ENCODE measurements at places on chromosomes 16 and 17.
A peak's percentile ranks its signal among the peaks of the same experiment; 100 is the strongest.

DNA sequence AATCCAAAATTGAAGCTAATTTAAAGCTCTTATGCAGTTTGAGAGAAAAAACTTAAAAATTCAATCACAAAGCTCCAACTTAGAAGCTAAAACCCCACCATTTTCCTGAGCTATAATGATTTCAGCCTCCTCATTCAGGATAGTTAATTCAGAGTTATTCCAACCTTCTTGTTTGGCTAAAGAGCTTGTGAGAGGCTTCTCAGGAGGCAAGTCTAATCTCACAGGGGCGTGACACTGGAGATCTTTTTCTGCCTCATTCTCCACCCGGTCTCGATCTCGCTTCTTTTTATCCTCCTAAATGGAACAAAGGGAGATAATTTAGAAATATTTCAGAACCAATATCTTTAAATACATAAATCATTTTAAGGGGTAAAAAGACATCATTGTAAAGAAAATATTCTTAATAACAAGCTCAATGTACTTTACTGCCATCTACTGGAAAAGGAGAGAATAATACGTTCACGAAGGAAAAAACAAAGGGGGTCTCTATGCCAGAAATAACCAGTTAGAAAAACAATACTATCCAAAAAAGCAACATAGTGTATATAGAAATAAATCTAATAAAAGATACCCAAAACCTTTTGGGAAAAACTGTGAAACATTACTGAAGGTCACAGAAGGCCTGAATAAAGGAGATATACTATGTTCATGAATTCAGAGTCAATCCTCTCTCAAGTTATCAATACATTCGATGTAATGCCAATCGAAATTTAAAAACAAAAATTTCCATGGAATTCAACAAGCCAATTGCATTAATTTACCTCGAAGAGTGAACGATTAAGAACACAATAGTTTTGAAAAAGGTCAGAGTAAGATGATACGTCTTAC lies 13.9 kb downstream of the BRD7 start:
- no peak for DNase-seq

DNA sequence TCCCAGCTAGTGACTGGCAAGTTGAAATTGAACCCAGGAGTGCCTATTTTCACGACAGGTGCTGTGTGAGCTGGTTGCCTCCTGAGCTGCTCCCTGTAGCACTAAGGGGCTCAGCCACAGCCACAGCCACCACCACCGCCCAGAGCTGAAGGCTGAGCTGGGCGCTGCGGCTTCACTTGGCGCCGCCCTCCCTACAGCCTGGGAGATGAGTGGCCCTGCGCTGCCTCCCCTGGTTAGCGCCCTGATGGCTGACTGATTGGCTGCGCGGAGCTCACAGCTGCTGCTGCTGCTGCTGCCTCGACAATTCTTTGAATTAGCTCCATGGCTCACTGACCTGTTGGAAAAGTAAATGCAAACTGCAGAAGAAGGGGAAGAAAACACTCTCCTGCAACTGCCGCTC lies 91.8 kb upstream of the TMEM132E start:
- no peak for DNase-seq

DNA sequence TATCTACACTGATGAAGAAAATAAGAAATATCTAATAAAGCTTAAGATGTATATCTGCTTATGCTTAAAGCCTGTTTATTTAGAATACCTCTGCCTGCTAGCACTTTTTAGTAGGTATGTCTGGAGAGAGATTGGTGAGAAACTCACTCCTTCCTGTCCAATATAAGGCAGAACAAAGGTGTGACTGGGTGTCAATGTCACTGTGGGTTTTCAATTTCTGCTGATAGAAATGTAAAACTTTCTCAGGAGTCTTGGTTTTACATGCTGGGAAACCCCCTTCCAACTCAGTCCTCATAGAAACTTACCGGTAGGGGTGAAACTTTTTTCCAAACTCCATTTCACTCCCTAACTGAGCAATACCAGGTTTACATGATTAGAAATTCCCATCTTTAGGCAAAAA lies 17.8 kb upstream of the MPHOSPH6 start:
- DNase-seq: no peak

GRCh38 chr17:28612531-28612930 lies 1.5 kb downstream of the RSKR start:
- DNase-seq: no peak

DNA sequence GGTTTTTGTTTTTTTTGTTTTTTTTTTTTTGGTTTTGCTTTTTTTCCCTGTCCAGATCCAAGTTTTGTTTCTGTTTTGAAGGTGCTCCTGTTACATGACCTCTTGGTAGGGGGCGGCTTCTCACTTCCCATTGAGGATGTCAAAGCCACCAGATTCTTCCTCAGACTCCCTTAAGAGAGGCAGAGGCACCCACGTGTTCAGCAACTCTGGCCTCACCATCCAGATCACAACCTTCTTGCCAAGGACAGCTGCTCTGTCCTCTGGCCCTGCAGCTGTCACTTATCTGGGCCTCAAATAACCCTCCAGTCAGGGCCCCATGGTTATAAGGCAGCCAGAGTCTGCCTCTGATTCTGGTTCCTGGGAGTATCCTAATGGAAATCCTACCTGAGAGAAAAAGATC lies 208.5 kb downstream of the STX8 start:
- no peak for DNase-seq

GRCh38 chr17:68514831-68515635 lies 2.8 kb downstream of the PRKAR1A start:
- DNase-seq: no peak

DNA sequence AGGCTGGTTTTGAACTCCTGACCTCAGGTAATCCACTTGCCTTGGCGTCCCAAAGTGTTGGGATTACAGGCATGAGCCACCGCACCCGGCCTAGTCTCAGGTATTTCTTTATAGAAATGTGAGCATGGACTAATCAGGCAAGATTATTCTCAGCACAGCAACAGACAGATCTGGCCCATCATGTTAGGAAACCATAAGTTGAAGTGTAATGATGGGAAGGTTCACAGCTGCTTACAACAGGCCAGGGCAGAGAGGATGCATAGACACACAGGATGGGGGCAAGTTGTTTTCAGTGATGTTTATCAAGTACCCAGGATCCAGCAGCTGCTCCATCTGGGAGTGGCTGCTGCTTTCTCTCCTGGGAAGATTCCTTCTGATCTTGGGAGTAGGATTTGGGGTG lies 16.6 kb upstream of the NOS2 start:
- DNase-seq: no peak

- no peak for DNase-seq
Observed at GRCh38 chr17:41594363-41594915, 7.7 kb upstream of the KRT14 start.

- peak; percentile 37 for DNase-seq
Observed at GRCh38 chr16:85002608-85003007, 8.7 kb downstream of the ZDHHC7 start.

DNA sequence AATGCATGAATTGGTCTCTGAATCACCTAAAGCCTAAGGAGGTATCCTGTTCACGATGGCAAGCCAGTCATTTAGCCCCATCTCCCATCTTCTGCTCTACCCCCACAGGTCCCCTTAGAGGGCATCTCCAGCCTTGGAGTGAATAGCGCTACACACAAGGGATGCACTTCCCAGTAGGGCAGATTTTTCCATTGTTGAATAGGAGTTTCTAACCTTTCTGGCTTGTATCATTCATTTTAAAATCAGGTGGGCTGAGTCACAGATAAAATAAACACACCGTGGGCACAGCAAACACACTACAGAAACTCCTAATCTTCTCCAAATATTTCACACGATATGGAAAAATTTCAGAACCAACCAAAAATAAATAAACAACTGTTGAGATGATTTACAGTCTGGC lies 201.2 kb upstream of the NOG start:
- no peak for DNase-seq

- no peak for DNase-seq
Observed at GRCh38 chr16:80680839-80681238, 123.6 kb downstream of the CDYL2 start.

DNA sequence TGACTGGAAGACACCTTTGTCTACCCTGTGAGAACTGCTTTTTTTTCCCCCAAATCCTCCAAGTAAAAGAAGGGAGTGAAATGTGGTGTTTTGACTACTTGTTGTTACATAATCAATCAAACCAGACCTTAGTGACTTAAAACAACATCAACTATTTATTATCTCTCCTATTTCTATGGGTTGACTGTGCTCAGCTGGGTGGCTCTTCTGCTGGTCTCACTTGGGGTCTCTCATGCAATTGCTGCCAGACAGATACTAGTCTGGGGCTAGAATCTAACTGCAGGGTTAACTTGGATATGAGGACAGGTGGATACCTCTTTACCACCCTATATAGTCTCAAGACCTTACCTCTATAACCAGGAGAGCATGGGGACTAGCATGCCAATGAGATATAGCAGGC lies 141.3 kb downstream of the SALL1 start:
- no peak for DNase-seq

DNA sequence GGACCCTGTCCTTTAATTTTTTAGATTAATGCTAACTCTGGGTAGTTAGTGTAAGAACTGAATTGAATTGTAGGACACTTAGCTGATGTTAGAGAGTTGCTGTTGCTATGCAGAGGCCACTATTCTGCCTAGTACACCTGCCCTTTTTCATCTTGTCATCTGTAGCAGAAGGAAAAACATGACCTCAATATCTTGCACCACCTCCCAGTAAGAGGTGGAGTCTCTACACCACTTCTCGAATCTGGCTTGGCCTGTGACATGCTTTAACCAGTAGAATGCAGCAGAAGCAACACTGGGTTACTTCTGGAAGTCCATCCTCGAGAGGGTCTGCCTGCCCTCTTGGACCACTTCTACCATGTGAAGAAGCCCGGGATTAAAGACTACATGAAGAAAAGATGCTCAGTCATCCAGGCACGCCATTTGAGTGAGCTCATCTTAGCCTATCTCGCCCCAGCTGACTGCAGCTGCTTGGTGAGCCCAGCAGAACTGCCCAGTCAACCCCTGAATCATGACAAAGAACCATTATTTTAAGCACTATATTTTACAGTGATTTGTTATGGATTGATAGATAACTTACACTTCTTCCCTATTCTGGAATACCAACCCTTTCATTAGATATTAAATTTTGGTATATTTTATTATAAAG lies 153.5 kb downstream of the MYO1D start:
- no peak for DNase-seq

DNA sequence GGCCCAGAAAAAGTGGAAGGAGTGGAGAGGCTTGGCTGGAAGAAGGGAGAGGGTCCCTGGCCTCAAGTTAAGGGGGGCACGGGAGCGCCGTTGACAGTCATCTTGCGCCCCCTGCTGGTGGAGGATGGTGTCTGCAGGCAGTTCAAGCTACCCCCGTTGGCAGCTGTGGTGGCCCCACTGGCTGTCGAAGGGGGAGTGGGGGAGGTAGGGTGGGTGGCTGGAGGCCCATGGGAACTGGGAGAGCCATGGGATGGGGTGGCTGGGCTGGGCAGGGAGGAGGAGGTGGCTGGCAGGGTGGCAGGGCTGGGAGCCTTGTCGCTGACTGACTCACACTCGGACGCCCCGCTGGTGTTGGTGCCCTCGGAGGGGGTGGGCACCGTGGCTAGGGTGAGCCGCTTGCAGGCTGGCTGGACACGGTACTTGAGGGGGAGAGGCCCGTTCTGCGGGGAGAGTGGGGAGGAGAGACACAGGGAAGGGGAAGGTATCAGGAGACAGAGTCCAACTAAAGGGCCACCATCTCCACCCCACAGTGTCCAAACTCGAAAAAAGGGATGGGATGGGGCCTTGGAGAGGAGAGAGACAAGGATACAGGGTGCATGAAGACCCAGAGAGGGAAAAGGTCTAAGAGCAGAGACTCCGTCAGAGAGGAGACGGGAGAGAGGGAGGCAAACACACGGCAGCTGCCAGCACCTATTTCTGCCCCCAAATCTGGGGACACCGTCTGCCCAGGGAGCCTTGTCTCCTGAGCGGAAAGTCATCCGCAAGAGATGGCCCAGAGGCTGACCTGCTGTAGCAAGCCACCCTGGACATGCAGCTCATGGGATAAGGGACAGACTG lies 5.2 kb downstream of the CISD3 start:
- DNase-seq: no peak

- no peak for DNase-seq
Observed at GRCh38 chr16:51120730-51121347, 30.2 kb downstream of the SALL1 start.

DNA sequence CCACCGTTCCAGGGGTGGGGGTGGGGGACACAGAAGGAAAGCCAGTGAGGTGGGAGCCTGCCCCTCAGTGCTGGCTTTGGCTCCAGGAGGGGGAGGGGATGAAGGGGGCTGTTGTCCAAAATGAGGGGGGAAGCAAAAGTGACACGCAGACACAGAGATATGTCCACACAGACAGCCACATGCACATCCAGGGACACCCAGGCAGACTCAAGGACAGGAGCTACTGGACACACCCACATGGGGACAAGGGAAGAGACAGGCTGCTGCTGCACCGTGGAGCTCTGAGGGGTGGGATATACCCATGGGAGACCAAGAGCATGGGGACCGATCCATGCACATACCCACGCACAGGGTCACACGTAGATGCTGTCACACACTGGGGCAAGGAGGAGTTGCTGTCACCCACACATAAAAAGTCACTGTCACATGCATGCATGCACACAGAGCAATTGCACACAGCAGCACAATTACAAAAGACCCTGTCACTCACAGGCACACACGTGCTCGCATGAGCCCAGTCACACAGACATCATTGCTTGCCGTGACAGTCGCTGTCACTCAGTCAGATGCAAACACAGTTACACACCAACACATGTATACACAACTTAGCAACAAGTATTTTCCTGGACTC lies 1.3 kb downstream of the THRA start:
- DNase-seq: peak; percentile 80

DNA sequence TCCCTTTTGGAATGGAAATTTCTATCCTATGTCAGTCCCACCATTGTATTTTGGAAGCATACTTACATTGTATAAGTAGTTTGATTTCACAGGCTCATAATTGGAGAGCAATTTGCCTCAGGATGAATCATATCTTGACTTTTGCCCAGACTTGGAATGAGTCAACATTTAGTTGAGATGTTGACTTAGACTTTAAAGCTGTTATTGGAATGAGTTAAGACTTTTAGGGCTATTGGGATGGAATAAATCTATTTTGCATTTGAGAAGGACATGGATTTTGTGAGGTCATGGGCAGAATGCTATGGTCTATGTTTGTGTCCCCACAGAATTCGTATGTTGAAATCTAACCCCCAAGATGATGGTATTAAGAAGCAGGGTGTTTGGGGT lies 12.2 kb upstream of the ZNF594 start:
- no peak for DNase-seq

DNA sequence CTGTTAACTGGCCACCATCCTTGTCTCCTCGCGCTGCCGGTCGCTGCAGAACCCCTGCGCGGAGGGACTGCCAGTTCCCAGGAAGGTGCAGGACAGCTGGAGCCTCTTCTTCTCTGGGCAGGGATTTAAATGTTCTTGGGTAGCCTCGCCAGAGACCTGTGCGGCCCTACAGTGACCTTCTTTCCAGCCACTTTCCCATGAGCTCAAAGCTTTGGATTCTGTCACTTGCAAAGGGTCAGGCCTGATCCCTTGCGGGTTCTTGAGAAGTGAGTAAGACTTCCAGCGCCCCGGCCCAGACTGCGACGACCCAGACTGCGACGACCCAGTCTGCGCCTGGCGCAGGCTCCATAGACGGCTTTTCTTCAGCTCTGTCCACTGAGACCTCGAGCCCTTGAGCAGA lies 1.4 kb upstream of the SLFN5 start:
- DNase-seq: peak; percentile 53
